Stimulated activated CD4-positive, alpha-beta T cell treated with anti-CD3 and anti-CD28 coated beads, TNF-alpha, amount 100 ng/mL, for 4 hours (primary cell): ENCODE measurements at places on chromosomes 2 and 18.

- DNase-seq, result no peak
Observed at GRCh38 chr2:95091885-95092555, 29.6 kb downstream of the MRPS5 start.

DNA sequence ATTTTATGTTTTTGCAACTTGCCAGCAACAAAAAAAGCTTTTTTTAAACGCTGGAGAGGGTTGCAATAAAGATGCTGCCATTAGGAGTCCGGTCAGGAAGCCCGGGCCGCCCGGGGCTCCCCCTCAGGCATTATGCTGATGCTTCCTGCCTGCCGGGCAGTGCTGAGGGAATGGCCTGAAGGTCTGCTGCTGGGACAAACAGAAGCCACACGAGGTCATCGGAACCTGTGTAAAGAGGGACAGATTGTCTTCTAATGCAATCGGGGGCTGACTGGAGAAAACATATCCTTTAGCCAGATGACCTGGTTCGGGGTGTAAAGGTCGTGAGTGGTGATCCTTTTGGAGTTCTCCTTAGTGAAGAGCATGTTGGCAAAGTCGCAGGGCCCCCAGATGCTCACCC lies 2.3 kb downstream of the IMPA2 start:
- no peak for DNase-seq

- no peak for DNase-seq
Observed at GRCh38 chr2:148501545-148501944, 143.0 kb upstream of the EPC2 start.

GRCh38 chr18:59904011-59904601 lies 4.3 kb downstream of the PMAIP1 start:
- no peak for DNase-seq
